ENCODE measurements at places on chromosomes 16 and 17.

DNA sequence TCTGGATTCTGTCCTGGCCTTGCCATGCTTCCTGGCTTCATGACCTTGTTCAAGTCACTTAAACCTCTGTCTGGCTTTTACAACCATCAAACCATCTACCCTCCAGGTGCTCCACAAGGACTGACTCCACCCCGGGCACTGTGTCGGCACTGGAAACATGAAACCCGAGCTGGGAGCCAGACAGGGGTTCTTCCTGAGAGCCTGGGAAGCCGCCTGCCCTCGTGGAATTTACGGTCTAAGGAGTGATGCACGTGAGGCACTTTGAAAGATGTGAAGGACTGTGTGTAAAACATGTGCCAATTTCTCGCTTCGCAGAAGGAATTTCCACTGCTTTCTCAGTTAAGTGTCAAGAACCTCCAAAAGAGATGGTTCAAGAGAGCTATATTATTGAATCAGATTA, 11.6 kb downstream of the CDK5R1 start:
- DNase-seq = no peak

DNA sequence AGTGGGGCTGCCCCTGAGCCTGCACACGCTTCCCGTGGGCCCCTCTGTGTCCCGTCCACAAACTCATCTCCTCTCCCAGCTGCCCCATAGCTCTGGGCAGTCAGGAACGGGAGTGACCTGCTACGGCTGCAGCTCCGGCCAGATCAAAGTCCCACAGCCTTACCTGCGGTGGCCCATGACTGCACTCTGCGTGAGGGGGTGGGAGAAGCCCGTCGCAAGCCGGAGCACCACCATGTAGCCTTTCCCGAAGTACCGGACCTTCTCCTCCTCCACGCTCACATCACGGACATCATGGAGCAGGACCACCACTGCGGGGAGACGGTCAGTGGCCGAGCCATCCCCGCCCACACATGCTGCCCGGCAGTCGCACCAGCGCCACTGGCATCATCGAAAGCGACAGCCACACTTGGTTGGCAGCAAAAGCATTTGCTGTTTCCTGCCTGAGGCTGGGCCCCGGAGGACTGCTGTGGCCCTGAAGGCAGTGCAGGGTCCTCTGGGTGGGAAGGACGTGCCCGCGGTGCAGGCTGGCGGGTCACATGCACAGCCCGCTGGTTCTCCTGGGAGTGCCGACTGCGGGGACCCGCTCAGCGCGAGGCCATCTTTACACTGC, 6.2 kb downstream of the CYBC1 start:
- DNase-seq = no peak

DNA sequence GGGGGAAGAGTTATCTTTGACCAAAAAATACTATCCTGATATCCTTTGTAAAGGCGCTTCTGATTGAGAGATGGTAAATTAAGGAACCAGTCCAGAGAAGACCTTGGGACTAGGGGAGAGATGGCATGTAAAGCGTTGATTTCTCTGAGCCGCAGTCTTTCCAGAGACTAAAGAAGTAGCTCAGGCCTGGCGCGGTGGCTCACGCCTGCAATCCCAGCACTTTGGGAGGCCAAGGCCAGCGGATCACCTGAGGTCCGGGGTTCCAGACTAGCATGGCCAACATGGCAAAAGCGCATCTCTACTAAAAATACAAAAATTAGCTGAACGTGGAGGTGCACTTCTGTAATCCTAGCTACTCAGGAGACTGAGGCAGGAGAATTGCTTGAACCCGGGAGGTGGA, 625 bp upstream of the CENPT start:
- no peak for DNase-seq

GRCh38 chr16:49755313-49755620, 100.6 kb downstream of the ZNF423 start:
- no peak for DNase-seq

DNA sequence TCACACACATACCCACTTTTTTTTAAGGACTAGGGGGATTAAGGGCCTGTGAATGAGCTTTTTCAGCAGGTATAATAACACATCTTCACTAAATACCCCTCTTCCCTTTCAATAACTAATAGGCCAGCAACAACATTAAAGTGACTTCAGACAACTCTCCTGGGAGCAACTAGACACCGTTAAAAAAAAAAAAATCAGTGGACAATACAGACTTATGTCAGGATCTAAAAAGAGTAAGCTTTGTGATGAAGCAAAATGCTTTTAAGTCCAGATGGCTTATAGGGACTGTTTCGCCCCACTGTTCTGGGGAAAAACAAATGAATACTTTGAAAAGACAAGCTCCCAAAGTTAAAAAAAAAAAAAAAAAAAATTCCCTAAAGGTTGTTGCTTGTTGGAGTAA, 29.0 kb downstream of the SPAG9 start:
- no peak for DNase-seq

DNA sequence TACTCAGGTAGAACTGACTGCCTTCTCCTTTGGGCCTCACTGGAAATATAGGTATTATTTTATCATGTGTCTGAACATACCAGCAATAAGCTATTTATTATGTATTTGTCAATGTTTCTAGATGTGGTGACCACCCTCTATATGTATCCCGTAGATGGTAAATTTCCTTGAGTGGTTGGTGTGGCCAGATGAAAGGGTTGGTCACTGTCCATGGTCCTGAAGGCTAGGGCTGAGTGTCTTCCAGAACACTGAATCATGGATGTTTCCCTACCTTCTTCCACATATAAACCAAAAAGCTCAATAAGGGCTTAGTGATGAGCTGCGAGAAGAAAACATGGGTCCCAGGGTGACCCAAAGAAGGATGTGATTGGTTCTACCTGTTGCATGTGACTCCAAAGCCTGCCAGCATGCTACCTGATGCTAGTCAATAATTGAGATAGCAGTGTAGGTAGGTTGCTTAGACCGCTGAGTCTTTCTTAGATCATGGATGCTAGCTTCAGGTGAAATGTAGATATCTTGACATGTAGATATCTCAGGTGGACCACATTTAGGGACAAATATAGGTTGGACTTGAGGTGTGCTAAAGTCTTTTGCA, 150.3 kb downstream of the ASIC2 start:
- peak; percentile 8 for DNase-seq

DNA sequence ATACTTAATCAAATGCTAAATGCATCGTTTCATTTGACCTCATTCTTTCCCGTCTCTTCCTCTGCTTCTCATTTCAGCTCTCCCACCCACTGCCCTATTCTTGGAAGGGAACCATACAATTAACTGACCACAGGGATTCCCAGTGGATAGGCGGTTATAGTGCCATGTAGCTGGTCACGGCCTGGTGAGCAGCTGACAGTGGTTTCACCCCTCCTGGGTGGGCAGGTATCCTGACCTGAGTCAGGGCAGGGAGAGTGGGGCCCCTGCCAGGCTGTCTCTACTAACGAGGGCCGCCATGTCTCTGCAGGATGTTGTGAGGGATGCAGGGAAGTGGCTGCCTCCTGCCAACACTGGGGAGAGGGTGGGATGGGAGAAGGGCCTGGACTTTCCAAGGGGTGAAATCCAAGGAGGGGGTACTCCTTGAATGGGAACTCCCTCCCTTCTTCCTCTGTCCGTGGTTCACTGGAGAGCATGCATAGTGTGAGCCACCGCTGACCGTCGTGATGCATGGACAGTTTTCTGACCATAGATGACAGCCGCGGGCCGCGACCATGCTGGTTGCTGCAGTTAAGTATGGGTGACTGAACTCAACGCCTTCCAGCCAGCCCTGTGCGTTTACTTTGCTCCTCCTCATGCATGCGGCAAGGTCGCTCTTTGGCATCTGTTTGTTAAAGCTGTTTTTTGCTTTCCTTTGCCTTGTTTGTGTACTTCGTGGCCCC, 95.9 kb downstream of the RPTOR start:
- no peak for DNase-seq

DNA sequence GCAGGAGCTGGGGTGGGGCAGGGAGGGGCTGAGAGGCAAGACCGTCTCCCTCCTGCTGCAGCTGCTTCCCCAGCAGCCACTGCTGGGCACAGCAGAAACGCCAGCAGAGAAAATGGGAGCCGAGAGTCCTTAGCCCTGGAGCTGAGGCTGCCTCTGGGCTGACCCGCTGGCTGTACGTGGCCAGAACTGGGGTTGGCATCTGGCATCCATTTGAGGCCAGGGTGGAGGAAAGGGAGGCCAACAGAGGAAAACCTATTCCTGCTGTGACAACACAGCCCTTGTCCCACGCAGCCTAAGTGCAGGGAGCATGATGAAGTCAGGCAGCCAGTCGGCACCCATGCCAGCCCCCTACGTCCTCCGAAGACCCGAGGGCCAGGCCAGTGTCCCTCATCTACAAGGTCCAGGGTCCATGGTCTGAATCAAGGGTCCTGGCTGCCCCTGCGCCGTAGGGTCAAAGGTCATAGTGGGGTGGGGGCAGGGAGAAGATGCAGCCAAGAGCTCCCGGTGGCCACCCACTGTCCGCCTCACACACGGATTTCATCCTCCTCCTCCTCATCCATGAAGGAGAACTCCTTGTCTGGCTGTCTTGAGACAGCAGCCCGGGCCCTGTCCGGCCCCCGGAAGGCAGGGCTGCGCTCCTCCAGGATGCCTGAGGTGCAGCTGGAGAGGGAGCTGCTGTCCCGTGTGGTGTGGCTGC, 23.4 kb upstream of the CPSF4L start:
- DNase-seq = no peak

GRCh38 chr17:68133346-68134045, 98.0 kb downstream of the KPNA2 start:
- DNase-seq = no peak

DNA sequence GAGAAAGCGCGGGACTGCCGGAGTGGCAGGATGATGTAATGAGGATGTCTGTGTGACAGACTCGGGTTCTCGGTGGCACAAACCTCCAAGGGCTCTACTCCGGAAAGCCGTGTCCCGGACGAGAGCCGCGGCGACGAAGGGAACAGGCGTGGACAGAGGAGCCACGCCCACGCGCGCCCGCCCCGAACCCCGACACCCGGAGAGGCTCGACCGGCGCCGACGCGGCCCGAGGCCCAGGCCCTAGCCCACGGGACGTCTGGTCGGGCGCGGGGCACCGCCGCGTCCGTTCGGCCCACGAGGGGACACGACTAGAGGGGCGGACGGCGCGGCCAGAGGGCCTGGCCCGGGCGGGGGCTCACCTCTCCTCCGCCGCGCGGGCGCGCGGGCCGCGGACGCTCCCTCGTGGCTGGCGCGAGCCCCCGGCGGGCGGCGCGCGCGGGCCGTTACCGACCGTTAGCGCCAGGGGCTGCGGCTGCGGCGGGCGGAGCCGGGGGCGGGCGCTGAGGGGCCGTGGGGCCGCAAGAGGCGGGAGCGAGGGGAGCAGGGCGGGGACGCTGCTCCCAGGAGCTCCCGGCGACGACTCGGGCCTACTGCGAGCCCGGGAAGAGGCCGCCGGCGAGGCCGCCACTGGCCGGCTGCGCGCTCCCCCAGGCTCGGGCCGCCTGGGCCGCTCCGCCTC, 2.1 kb upstream of the IRX5 start:
- peak; percentile 80 for DNase-seq

DNA sequence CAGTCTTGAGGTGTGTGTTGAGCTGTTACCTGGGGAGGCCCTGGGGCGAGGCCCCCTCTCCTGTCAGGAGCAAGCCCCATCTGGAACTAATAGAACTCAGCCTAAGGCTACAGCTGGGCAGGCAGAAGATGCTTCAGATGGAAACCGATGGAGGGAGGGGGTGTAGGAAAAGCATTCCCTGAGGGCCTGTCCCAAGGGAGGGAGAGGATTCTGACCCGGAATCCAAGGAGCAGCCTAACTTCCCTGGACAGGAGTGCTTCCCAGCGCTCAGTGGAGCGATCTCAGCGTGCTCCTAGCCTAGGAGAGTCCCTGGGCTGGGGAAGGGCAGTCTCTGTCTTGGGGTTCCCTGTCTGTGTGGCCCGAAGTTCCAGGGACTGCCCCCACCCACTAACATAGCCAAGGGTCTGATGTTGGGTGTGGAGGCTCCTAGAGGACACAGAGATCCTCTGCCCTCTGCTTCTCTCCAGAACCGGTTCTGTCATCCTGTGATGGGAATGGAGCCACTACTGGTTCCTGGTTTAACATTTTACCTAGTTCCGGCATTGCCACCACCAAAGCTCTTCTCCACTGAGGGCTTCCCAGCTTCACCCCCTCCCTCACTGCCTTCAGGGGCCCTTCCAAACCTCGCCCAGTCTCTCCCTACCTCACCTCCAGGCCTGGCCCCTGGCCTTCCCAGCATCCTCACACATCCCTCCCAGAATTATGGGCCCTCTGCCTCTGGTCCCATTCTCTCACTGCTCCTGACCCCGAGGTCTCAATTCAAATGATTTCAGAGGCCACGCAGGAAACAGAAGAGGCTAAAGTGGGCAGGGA, 58.7 kb downstream of the RTN4RL1 start:
- DNase-seq = no peak

DNA sequence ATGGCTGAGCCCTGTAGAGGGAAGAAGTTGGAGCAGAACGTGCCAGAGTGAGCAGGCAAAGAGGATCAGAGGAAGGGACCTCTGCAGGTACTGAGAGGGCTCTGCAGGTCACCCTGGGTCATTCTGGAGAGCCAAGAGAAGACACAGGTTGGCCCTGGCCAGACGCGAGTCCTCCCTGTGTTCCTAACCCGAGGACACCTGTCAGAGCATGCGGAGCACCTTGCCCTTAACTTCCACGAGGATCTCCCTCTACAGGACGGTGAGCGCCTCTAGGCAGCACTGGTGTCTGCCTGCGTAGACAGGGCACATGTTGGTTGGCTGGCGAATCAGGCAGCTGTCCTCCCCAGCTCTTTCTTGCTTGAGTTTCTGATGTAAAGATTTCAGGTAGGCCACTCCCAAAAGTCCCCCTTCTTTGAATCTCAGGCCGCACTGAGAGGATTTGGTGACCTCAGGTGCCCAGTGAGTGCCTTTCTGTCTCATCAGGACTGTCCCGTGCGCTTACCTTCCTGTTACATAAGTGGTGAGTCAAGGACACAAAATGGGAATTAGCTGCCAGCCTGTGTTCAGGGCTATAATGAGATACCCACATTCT, 45.3 kb downstream of the MPRIP start:
- no peak for DNase-seq

DNA sequence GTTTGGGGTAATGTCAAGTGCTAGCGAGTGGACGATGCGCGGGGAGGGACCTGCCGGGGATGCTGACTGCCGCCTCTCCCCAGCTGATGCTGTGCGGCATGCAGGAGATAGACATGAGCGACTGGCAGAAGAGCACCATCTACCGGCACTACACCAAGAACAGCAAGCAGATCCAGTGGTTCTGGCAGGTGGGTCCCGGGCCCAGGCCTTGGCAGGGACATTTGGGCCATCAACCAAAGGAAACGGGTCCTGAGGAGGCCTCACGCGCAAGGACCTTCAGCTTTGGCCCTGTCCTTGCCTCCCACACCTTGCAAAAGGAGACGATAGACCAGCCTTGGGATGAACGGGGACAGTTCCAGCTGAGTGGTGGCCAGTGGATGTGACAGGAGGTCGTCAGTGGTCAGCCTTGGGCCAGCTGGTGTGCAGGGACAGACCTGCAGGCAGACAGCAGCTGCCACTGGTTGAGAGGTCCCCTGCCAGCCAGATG, 13.6 kb upstream of the CLEC18A start:
- DNase-seq = no peak
